ENCODE measurements at places on chromosomes 3 and 15.

- no peak for DNase-seq
These were observed 87.5 kb downstream of the CORO2B start for GRCh38 chr15:68666120-68666811.

DNA sequence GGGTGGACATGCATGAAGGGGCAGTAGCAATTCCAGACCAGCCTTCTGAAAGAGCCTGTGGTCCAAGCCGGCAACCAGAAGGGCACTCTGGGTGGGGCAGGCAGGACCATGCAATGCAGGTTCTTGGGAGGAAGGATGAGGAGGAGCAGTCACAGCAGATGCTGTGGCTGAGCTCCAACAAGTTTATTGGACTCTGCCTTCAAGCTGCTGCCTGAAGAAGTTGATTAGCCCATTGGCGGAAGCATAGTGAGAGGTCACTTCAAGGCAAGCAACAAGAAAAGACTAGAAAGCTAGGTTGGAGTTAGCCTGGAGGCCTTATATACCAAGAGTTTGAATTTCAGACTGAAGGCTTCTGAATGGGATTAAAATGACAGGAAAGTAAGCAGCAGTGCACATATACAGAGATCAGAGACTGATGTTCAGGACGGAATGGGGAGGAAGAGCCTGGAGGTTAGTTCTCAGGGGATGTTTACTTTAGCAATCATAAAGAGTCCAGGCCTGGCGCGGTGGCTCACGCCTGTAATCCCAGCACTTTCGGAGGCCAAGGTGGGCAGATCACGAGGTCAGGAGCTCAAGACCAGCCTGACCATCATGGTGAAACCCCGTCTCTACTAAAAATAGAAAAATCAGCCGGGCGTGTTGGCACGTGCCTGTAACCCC, 39.9 kb downstream of the SFMBT1 start:
- DNase-seq: no peak

DNA sequence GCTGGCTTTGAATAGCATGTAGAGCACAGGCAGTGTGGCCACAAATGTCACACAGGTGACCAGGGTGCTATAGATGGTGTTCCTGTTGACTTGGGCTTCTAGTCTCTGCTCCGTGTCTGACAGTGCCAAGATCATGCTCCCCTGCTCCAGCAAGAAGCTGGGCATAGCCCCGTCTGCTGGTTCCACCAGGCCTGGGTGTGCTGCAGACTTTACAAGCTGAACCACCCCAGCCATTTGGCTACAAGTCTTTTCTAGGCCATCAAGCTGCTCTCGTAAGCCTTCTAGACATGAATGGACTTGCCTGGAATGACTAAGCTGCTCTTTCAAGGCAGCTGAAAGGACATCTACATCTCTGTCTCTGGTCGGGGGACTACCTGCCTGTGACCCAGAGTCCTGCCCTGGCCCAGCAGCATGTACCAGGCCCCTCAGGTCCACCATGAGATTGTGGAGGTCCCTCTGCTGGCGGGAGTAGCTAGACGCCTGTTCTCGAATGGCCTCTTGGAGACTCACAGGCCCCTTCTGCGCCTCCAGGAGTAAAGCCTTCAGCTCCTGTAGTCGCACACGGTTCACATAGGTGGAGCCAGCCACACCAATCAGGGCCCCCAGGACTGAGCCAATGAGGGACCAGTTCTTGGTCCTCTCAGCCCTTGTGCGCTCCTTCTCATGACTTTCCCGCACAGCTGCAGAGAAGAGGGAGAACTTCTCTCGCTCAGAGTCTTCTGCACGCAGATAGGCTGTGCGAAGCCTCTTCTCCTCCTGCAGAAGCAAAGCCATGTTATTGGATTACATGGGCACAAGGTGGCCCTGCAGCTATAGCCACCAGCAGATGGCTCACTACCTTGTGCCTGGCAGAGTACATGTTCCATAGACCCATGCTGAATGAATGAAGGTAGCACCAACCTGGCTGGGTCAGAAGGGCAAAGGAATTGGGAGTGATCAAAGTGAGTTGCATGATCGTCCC, 2.8 kb upstream of the PLXNB1 start:
- no peak for DNase-seq

GRCh38 chr3:141690431-141691072, 47.5 kb upstream of the RNF7 start:
- DNase-seq: no peak

- no peak for DNase-seq
These were observed 826.2 kb downstream of the ROBO1 start for GRCh38 chr3:78941587-78941986.
